Activated T-helper 9 cell treated with anti-CD3 and anti-CD28 coated beads, Interleukin-2, amount 50 U/mL, for 16 hours (primary cell): ENCODE measurements at places on chromosomes 7 and 10.

DNA sequence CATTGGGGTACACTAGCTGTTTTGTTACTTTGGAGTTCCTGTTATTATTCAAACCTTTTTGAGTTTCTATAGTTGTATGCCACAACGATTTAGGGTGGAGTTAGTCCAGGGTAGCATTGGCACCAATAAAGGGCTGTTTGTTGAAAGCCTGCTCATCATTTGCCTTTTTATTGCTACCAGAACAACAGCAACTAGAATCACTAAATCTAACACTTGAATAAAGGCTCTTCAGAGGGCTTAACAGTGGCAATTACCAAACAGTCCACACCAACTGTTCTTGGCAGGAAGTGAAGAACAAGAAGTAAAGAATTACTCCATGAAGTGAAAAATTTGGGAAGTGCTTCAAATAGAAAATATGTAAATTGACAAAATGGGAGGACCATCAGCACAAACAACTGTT is 621.4 kb downstream of the PHTF2 start:
- DNase-seq = no peak

DNA sequence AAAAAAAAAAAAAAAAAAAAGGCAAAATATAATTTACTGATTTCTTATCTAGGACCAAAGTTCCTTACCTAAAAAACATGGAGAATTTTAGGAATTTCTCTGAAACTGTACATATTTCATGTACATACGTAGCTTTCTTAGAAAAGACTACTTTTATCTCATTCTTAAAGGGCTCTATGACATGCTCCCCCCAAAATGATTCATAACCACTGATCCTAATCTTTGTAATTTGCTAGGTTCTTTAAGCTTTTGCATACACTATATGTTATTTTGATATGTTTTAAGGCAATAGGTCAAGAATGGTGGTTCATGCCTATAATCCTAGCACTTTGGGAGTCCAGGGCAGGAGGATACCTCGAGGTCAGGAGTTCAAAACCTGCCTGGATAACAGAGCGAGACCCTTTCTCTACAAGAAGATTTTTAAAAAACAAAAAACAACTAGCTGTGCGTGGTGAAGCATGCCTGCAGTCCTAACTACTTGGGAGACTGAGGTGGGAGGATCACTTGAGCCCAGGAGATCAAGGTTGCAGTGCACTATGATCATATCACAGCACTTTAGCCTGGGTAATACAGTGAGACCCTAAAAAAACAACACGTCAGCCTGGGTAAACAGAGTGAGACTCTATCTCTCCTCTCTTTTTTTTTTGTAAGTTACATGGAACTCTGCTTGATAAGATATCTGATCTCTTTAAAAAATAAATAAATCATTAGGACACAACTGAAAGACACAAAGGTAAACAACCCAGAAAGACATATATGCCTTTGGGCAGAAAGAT is 54.8 kb downstream of the ATAD1 start:
- no peak for DNase-seq

DNA sequence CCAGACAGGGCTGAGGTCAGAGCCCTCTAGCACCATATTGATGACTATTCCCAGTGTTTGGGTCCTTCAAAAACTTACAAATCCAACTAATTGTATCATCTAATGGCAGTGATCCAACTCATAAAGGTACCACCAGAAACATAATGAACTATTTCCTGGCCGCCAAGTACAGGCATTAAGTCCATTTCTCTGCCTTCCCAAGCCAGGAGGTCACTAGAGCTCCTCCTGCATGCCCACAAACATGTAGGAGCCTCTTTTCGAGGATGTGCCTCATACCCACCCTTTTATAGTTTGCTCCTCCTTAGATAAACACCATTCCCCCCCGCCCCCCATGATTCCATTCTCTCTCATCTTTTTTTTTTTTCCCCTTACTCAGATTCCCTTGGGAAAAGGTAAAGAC is 91.3 kb downstream of the CHN2 start:
- no peak for DNase-seq

DNA sequence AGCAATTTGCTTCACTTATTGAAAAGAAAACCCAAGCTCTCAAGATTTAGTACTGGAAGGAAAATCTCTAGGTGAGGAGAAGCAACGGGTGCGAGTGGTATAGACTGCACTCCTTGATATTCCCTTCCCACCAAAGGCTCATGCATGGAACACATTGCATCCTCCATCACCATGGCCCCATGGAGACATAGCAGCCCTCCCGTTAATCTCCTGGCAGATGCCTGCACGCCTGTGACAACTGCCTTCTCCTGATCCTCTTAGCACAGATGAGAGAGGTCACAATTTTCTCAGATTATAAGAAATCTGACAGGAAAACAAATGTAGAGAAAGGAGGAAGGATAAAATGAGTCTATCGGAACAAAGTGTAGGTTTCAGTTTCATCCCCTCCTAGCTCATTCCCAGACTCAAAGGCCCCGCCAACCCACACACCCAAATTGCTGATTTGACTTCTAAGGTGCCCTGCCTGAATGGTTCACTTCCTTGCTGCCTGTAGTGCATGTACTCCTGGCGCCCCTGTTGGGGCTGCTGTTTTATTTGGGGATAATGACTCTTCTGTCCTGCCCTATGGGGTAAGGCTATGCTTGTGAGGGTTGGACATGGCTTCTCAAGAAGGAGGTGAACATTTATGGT is 50.0 kb downstream of the PLXNA4 start:
- DNase-seq = no peak

- DNase-seq = no peak
Measured at GRCh38 chr10:130871406-130871805, 440.1 kb downstream of the TCERG1L start.
